Progenitor cell of endocrine pancreas (in vitro differentiated cells): ENCODE measurements at places on chromosomes 7 and 10.

- H3K27ac ChIP-seq, result no peak overlapping the region
- H3K4me1 ChIP-seq, result no peaks in the 10 kb centered on the region
- peak; percentile 26 for DNase-seq
- peaks cover 46% of the 10 kb centered on the region for H3K27me3 ChIP-seq
Measured at GRCh38 chr7:35185908-35186731, 67.8 kb downstream of the TBX20 start.

- no peaks in the 10 kb centered on the region for H3K36me3 ChIP-seq
- peak overlapping the region; percentile 11 for H3K4me3 ChIP-seq
- peak; percentile 15 for DNase-seq
- H3K27me3 ChIP-seq, result peaks cover 43% of the 10 kb centered on the region
- H3K27ac ChIP-seq, result no peak overlapping the region
- peaks cover 3% of the 10 kb centered on the region for H3K4me1 ChIP-seq
Measured at GRCh38 chr7:51471210-51471980, 154.8 kb upstream of the COBL start.

DNA sequence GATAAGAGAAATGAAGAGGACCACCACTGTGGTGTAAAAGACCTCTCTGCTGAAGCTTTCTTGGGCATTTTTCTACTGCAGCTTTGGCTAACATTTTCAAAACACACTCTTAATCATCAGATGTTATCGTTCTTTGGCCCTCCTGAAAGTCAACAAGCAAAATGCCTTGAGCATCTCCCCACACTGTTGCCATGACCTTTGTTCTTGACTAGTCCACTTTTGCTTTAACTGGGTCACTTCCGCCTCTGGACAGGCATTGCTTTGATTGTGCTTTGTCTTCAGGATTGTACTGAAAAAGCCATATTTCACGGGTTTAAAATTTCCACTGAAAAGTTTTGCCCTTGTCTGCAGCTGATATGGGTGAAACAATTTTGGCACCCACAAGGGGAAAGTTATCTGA, 107.8 kb upstream of the CXCL12 start:
- no peaks in the 10 kb centered on the region for H3K27me3 ChIP-seq
- no peaks in the 10 kb centered on the region for H3K36me3 ChIP-seq
- H3K4me1 ChIP-seq, result no peaks in the 10 kb centered on the region
- H3K27ac ChIP-seq, result no peak overlapping the region
- no peak for DNase-seq
- no peak overlapping the region for H3K4me3 ChIP-seq

DNA sequence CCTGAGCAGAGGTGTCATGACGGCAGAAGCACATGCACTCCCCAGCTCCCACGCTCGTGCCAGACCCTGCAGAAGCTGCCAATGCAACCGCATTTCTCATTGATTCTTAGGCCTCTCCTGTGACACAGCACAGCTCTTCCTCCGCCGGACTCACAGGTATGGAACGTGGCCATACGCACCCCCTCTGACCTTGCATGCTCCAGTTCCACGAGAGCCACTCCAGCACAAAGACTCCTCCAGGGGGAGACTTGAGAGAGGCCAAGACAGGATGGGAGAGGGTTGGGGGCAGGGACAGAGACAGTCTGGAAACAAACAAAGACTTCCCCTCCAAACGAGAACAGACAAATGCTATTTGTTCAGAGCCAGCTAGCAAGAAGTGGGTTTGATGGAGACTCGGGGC, 124.3 kb upstream of the PPP2R2D start:
- no peak overlapping the region for H3K27ac ChIP-seq
- peaks cover 11% of the 10 kb centered on the region for H3K27me3 ChIP-seq
- peaks cover 7% of the 10 kb centered on the region for H3K36me3 ChIP-seq
- H3K4me3 ChIP-seq, result no peak overlapping the region

- H3K36me3 ChIP-seq, result no peaks in the 10 kb centered on the region
- H3K27me3 ChIP-seq, result peaks cover 13% of the 10 kb centered on the region
- H3K4me3 ChIP-seq, result no peak overlapping the region
- DNase-seq, result no peak
Measured at GRCh38 chr7:132290021-132290420, 286.2 kb downstream of the PLXNA4 start.

DNA sequence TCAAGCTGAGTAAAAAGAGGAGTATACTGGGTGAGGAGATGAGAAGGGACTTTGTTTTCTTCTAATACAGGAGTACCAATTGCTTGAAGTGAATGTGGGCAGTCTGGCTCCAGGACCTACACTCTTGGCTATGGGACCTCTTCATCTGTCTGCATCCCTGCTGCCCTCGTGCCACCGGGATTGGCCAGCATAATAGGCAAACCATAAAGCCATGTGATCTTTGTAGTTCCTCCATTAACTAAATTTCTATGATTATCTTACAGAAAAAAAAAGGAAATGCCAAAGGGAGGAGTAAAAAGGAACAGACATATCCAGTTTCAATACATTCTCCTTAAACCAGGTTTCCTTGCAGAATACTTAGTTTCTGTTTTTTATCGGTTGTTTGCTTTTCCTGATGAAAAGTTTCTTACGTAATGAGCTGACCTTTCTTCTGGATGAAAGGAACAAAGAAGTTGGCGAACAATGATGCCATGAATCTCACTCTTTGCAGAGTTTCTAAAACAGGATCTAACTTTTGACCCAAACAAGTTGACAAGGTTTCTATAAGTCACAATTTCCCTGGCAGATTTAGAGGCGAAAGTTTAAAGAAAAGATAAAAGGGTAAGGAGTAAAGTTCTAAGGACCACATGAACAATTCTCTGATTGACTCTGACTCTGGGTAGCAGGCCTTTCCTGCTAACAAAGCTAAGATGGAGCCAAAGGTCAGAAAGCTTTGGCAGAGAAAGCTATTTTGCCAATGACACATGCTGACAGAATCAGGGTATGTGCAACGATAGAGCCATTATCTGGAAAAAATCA, 54.1 kb downstream of the LAMB1 start:
- no peaks in the 10 kb centered on the region for H3K27me3 ChIP-seq
- H3K36me3 ChIP-seq, result peaks cover 55% of the 10 kb centered on the region
- peak overlapping the region; percentile 22 for H3K27ac ChIP-seq
- H3K4me1 ChIP-seq, result peaks cover 31% of the 10 kb centered on the region
- DNase-seq, result no peak

DNA sequence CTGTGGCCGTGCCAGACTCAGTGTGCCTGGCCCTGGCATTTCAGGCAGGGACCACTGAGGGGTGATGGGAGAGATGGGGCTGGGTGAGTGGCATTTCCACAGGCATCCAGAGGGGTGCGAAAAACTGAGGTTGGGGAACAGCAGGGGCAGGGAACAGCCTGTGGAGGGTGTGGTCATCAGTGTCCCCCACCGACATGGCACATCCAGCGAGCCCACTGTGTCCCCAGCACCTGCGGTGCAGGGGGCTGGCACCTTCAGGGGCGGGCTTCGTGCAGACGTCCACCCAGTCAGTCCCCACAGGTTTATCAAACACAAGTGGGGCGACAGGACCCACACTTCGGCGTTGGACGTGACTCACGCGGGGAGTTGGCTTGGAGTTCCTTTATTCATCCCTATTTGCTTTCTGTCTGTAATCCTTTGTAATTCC, 14.8 kb downstream of the CUX1 start:
- H3K4me1 ChIP-seq, result peaks cover under 1% of the 10 kb centered on the region
- H3K27me3 ChIP-seq, result no peaks in the 10 kb centered on the region
- H3K27ac ChIP-seq, result no peak overlapping the region
- DNase-seq, result no peak
- H3K4me3 ChIP-seq, result no peak overlapping the region
- peaks cover 8% of the 10 kb centered on the region for H3K36me3 ChIP-seq

GRCh38 chr10:120950051-120950561, 98.9 kb downstream of the WDR11 start:
- H3K27ac ChIP-seq, result peak overlapping the region; percentile 83
- H3K4me1 ChIP-seq, result peaks cover 12% of the 10 kb centered on the region
- no peaks in the 10 kb centered on the region for H3K36me3 ChIP-seq
- peak; percentile 32 for DNase-seq

- H3K4me3 ChIP-seq, result no peak overlapping the region
- peaks cover 5% of the 10 kb centered on the region for H3K27me3 ChIP-seq
- peaks cover 13% of the 10 kb centered on the region for H3K4me1 ChIP-seq
- DNase-seq, result no peak
- no peaks in the 10 kb centered on the region for H3K36me3 ChIP-seq
- H3K27ac ChIP-seq, result no peak overlapping the region
Measured at GRCh38 chr10:31124852-31125251, 93.2 kb upstream of the ZNF438 start.

DNA sequence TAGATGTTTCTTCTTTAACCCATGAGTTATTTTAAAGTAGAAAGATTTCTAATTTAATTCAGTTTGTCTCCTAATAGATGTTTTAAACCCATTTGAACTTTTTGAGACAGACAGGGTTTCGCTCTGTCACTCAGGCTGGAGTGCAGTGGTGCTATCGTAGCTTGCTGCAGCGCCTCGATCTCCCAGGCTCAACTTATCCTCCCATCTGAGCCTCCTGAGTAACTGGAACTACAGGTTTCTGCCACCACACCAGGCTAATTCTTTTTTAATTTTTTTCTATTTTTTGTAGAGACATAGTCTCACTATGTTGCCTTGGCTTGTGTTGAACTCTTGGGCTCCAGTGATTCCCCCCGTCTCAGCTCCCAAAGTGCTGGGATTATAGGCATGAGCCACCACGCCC, 53.0 kb upstream of the RAB18 start:
- H3K27me3 ChIP-seq, result no peaks in the 10 kb centered on the region
- H3K27ac ChIP-seq, result no peak overlapping the region
- H3K4me3 ChIP-seq, result no peak overlapping the region
- no peak for DNase-seq
- H3K4me1 ChIP-seq, result no peaks in the 10 kb centered on the region

DNA sequence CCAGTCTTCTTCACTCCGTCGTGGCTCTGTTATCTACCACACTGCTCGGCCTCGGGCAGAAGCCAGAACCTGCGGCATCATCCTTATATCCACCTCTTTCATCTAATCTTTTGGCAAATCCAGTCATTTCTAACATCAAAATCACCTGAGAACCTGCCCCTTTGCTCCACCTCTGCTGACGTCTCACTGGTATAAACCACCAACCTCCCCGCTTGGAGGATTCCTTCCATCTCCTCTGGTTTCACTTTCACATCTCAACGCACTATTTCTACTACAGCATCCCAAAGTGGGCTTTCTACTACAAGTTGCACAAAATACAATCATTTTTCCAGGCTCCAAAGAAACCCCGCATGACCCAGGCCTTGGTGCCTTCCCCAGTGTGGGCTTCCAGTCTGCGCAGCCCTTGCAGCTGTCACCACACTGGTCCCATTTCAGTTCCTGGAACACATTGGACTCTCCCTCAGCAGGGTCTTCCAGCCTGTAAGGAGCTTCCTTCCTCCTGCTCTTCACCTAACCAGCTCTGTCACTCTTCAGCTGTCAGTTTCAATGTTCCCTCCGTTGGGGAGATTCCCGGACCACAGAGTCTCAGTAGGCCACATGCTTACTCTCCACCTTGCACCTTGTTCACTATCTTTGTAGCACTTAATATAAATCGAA, 85.0 kb downstream of the PRKCQ start:
- peaks cover 19% of the 10 kb centered on the region for H3K27me3 ChIP-seq
- no peak for DNase-seq
- no peak overlapping the region for H3K27ac ChIP-seq
- peaks cover 5% of the 10 kb centered on the region for H3K36me3 ChIP-seq

GRCh38 chr10:122271076-122271475, at the start of gene BTBD16:
Gene BTBD16 (plus strand): TSS chr10:122271296. CDS start chr10:122275082, 3,786 bp downstream.
- DNase-seq, result no peak
- peaks cover 11% of the 10 kb centered on the region for H3K4me1 ChIP-seq
- H3K27me3 ChIP-seq, result no peaks in the 10 kb centered on the region
- H3K27ac ChIP-seq, result peak within 1 kb of the TSS; percentile 49

DNA sequence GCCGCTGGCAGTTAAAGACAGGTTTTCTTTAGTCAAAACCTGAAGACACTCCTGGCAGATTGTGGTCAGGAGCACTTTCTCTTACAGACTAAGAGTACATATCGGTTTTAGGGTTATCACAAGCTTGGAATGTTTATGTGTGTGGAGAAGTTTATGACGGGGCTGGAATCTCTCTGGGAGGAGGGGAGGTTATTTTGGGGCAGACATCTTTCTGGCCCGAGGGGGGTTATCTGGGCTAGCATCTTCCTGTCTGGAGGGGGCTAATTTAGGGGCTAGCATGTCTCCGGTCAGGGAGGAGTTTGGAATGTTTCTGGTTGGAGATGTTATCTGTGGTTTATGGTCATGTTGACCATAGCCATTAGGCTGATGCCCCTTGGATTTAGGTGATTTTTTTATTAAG, 141.2 kb upstream of the KIF5B start:
- no peak overlapping the region for H3K27ac ChIP-seq
- H3K4me1 ChIP-seq, result no peaks in the 10 kb centered on the region
- no peak overlapping the region for H3K4me3 ChIP-seq

- no peak overlapping the region for H3K27ac ChIP-seq
- peaks cover 4% of the 10 kb centered on the region for H3K4me1 ChIP-seq
- no peak for DNase-seq
- no peak overlapping the region for H3K4me3 ChIP-seq
Measured at GRCh38 chr10:132471125-132471451, 66.5 kb upstream of the INPP5A start.

DNA sequence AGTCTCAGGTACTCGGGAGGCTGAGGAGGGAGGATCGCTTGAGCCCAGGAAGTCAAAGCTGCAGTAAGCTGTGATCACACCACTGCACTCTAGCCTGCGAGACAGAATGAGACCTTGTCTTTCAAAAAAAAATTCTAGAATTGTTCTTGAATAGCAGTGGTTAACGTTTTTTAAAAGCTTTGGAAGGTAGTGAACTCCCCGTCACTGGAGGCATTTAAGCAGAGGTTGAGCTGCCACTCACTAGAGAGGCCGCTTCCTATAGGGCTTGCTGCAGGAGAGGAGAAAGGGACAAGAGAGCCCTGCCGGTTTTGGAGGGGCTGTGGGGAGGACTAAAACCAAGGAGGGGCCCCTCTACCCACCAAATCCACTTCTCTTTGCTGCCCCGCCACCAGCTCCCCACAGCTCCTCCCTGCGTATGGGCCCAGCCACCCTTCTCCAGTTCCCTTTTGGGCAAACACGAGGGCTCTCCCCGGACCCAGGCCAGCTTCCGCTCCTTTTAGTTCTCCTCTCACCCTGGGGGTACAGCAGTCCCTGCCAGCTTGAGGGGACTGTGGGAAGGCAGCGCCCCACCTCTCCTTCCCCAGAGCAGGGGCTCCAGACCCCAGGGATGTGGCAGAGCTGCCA, 86.9 kb upstream of the GTF2I start:
- no peak for DNase-seq
- H3K27ac ChIP-seq, result no peak overlapping the region
- no peak overlapping the region for H3K4me3 ChIP-seq

DNA sequence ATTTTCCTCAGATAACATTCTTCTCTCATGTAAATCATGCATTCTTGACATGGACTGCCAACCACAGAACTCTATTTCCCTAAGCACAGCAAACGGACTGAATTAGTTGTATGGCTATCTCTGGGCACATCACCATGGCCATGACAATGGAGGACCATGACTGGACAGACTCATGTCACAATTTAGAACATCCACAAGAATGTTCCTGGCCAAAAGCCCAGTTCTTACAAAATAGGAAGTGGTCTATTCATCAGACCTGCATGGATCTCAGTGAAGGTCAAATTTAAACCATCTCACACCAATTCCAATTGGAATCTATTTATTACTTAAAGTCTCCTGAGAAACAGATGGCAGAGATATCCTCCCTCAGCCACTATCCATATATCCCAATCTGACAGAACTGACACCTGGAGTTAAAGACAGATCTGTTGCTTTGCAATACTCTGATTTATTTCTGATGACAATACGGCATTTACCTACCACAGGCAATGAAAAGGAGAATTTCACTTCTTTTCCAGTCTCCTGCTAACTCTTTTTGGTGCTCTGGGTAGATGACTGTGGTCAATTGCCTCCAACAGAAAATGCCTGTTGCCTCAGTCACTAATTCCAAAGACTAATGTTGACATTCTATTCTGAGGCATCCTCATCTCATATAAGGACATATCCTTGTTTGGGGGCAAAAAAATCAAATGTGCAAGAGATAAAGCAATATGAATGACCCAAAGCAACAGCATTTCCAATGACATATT, 254.8 kb downstream of the HTR7 start:
- H3K27ac ChIP-seq, result no peak overlapping the region
- H3K27me3 ChIP-seq, result peaks cover 3% of the 10 kb centered on the region
- H3K4me1 ChIP-seq, result peaks cover 3% of the 10 kb centered on the region
